ENCODE measurements at places on chromosomes 7 and 10.

- no peak for DNase-seq
These were observed 157.9 kb upstream of the GRB10 start for GRCh38 chr7:50940621-50941020.

DNA sequence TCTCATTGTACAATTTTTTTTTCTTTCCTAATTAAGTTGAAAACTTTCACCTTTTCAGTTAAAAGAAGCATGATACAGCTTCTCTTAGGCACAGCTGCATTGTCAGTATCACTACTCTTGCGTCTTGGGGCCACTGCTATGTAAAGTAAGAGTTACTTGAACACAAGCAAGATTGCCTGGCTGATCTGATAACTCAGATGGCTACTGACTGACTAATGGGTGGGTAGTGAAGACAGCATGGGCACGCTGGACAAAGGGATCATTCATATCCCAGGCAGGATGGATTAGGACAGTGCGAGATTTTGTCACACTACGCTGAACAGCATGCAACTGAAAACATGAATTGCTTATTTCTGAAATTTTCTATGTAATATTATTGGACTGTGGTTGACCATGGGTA, 11.6 kb upstream of the ADAMTS14 start:
- no peak for DNase-seq

DNA sequence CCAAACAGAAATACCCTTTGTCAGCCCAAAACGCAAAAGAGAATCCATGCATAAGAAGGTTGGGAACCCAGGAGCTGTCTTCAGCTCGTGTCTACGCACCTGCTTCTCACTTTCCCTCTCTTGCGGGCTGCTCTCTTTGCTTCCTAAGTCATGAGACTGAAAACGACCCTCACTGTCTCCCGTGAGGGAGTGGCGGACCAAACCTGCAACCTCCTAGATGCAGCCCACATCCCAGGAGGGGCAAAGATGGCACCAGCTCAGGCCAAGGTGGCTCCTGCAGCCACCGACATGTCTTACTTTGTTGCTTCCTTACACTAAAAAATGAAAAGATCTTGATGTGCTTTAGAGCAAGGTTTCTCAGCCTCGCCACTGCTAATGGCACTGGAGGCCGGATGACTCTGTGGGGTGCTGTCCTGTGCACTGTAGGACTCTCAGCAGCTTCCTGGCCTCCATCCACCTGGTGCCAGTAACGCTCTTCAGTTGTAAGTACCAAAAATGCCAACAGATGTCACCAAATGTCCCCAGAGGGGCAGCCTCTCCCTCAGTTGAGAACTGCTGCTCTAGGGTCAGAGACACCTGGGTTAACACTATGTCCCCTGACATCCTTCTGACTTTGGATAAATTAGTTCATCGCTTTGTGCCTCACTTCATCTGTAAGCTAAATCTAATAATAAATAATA, 179.8 kb upstream of the PFKP start:
- DNase-seq: no peak

GRCh38 chr7:33190688-33191304, 61.4 kb downstream of the BBS9 start:
- no peak for DNase-seq

Measured in fibroblast of skin of left biceps (primary cell).